ENCODE measurements at places on chromosomes 3 and 15.
A peak's percentile ranks its signal among the peaks of the same experiment; 100 is the strongest.

DNA sequence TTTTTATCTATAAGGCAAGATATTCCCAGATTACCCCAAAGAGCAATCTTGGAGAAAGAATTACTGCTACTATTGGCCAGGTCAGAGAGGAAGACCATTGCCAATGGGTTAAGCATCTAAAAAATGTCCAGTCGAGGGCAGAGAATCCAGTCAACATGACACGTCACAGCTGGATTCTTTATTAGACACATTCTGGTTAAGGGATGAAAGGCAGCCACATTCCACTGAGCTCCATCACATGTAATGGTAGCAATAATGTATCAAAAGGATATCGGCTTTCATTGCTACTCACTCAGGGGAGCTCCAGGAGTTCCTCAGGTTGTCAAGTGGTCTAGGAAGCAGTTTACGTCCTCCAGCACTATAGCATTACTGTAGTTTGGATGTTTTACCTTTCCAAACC lies 421.1 kb downstream of the PLOD2 start:
- no peak for DNase-seq

GRCh38 chr3:160098261-160098908 lies 109.8 kb downstream of the IL12A start:
- no peak for DNase-seq

GRCh38 chr3:143637133-143637532 lies 211.1 kb downstream of the SLC9A9 start:
- no peak for DNase-seq

DNA sequence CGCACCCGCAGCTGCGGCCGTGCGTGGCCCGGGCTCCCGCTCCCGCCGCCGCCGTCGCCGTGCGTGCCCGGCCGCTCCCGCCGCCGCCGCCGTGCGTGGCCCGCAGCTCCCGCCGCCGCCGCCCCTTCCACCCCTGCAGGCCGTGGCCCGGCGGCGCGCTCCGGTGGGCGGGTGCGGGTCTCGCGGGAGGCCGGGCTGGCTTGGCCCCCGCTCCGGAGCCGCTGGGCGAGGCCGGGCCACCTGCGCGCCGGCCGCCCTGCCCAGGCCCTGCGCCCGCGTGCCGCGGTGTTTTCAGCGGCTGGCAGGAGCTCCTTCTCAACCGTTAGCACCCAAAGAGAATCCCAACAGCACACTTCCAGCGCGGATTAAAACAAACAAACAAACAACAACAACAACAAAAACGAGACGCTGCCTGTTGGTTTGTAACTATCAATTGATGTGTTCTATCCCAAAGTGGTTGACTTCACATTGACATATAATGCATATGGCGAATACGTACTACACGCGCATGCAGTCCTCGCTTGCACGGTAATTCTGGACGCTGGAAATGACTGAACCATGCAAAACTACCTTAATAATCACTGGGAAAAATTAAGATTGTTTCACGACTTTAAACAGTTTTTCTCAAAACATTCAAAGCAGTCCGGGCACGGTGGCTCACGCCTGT lies 113.7 kb upstream of the GOLGA8J start:
- DNase-seq, result no peak

GRCh38 chr3:23706111-23706510 lies 99.6 kb upstream of the UBE2E1 start:
- no peak for DNase-seq

DNA sequence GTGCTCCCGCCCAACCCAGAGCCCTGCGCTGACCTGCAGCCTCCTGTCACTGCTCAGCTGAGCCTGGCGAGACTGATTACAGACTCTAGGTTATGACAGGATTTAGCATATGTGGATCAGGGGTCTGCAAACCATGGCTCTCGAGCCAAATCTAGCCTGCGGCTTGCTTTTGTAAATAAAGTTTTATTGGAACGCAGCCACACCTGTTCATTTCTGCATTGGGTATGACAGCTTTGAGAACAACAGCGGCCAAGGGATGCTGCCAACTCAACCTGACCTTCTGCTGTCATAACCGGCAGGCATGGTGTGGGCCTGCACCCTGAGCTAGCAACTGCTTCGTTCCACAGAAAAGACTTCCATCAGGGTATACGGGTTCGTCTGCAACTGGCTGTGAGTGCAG lies 50.5 kb upstream of the IQSEC1 start:
- no peak for DNase-seq

GRCh38 chr3:115999001-115999585 lies 375.8 kb downstream of the GAP43 start:
- no peak for DNase-seq

DNA sequence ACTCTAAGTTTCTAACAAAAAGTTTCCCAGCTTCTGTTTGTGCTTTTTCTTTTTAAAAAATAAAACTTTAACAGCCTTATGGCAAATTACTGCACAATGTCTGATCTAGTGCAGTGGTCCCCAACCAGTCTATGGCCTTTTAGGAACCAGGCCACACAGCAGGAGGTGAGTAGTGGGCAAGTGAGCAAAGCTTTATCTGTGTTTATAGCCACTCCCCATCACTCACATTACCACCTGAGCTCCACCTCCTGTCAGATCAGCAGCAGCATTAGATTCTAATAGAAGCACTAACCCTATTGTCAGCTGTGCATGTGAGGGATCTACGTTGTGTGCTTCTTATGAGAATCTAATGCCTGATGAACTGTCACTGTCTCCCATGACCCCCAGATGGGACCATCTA lies 5.6 kb downstream of the MKRN2 start:
- DNase-seq, result no peak

- no peak for DNase-seq
Observed at GRCh38 chr3:184780981-184781515, 30.9 kb upstream of the VPS8 start.

DNA sequence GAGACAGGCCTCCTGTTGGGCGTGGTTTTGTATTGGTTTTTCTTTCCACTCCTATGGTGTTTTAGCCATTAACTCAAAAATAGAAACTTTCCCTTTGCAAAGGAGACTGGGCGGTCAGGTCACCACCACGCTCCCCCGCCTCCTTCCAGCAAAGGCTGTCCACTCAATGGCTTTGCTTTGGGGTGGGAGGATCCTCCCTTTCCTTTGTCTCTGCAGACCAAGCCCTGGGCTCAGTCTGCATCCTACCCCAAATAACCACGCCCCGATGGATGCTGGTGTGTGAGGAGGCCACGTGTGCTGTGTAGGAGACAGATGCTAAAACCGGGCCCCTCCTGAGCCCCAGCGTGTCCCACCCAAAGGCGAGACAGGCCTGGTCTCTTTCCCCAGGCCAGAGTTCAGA lies 68.5 kb downstream of the GRIP2 start:
- no peak for DNase-seq

DNA sequence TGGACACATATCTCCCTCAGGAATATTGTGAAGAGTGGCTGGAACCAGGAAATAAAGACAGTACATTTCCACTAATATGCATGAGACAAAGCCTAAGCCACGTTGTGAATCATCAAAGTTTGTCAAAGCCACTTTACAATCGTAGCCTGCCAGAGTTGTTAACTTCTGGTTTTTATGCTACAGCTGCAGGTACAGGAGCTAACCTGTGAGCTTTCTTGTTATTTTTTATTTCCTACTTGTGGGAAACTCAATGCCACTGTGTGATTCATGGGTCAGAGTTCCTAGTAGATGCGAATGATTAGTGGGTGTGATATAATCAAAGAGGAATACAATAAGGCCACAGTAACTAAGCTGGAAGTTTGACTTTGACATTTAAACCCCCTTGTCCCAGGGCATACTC lies 44.4 kb upstream of the TEX9 start:
- DNase-seq, result no peak

DNA sequence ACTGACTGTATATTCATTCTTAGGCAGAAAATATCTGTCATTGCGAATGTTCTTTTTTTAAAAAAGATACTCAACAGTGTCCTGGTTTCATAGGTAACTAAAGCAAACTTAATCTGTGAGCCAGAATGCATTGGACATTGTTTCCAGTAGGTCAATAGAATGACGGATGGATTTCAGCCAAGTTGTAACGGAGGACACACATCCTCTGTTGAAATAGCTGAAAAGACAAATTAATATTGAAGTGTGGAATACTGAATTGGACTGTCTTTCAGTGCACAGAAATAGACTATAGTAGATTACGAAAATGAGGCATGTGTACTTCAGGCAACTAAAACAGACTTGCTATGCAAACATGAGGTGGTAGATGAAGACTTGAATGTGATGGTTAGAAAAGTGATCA lies 461.6 kb downstream of the WDR72 start:
- no peak for DNase-seq

- DNase-seq, result no peak
Observed at GRCh38 chr3:8996681-8997121, 33.4 kb upstream of the RAD18 start.

GRCh38 chr15:50134524-50135024 lies 15.5 kb upstream of the ATP8B4 start:
- DNase-seq, result no peak

DNA sequence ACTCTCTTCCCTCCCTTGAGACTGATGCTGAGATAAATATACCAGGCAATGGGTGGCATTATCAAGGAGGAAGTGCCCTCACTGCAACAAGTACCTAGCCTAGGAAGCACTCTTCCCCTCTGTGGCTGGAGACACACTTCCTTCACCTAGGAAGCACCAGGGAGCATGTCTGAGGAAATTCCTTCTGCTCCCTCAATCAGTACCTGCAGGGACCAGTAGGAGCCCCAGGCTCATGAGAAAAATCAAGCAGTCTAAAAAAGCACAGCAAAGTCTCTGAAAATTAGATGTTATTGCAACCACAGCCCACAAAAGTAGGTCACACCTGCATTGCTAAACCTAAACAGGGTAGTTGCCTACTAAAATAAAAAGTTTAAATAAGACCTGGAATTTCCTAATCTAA lies 78.2 kb upstream of the TRPM1 start:
- no peak for DNase-seq

DNA sequence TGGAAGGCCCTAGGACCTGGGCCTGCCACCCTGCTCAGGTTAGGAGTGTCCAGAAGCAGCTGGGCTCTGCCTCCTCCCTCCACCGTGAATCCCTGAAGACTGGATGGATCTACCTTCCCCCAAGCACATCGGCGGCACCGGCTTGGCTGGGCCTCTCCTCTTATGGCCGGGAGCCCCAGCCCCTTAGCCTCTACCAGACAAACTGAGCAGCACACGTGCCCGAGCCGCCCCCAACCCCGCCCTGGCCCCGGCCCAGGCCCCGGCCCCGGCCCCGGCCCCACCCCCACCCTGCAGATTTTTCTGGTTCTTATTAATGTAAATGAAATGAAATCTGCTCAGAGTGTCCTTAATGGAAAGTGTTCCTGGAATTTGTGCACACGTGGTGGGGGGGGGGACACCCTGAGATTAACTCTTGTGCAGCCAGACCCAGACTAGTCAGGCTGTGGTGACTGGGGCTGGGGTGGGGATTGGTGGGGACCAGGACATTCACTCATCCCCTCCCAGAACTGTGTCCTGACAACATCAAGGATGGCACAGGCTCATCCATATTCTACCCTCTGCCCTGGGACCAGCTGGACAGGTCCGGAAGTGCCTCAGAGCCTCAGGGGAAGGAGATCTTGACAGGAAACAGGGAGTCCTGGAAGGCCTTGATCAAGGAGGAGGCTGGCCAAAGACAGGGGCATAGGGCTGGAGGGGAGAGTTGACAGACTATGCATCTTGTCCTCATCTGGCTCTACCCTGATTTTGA lies 30.9 kb upstream of the SEMA3F start:
- DNase-seq, result no peak

GRCh38 chr3:157159762-157160657 lies at the start of gene CCNL1:
TSS of gene CCNL1 (minus strand) at chr3:157160147. CDS start at chr3:157160094, 53 bp downstream.
- DNase-seq, result peak; percentile 94

- no peak for DNase-seq
Observed at GRCh38 chr15:73318463-73319351, 50.1 kb downstream of the HCN4 start.

- DNase-seq, result no peak
Observed at GRCh38 chr3:43217633-43218032, 68.7 kb upstream of the SNRK start.

- no peak for DNase-seq
Observed at GRCh38 chr3:69292959-69293574, 92.8 kb downstream of the FRMD4B start.

DNA sequence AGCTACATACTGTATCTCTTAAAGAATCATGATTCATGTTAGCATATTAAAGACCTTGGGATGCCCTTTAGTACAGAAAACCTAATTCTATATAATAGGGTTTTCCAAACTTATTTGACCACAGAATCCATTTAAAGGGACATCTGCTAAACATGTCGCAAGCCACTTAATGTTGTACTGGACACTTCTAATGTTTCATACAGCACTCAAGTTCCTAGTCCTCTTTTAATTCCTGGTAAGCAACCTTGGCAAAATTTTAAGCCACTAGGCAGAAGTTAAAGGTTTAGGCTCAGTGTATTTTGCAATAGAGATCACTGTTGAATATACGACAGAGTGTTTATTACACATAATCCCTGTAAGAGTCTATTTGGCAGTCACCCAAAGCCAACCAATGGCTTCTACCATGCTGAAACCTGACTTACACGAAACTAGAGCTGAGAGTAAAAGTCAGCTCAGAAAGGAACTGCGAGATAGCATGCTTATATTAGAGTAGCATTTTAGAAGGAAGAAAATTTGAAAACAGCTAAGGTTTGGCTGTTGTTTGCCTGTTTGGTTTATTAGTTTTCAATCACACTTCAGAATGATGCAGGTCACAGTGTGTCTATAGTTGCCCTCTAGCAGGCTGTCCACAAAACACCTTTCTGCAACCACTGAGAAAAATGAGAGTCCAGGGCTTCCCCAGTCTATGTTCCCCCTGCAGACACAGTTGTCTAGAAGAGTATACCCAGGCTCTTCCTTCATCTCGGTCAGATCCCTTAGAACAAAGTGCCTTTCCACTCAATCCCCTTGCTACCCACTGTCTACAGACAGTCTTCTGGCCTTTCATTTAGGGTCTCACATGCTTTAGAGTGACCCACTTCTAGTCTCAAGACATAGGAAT lies 104.4 kb downstream of the FMN1 start:
- DNase-seq, result no peak

DNA sequence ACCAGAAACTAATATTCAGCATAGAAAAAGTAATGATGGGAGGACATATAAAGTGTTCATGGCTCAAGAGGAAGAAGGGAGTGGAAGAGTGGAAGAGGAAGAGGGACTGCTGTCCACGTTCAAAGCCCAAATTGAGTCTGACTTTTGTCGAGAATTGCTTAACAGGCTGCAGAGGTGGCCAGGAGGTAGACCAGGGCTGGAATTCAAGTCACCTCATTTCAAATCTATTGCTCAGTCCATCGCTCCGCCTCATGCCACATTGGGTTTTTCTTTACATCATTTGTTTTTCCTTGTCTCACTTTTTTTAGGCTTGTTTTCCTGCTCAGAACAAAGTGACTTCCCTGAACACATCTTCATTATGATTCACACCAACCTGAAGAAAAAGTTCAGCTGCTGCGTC lies 97.0 kb downstream of the RPL39L start:
- DNase-seq, result no peak

DNA sequence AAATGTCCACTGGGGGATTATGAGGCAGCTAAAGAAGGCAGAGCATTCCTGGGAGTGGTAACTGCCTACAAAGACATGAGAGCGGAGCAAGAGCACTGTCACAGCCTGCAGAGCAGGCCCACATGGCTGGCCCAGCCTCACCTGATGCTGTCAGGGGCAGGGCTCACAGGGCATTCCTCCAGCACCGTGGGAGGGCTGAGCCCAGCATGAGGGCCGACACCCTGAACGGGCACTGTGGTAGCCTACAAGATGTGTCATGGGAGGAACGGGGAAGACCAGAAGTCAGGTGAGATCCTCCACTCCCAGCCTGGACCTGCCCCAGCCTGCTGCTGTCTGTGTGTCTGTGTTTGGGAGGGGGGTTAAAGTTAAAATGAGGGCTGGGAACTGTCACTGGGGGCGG lies 30.1 kb downstream of the CCDC12 start:
- DNase-seq, result no peak

All from activated CD4-positive, alpha-beta T cell treated with anti-CD3 and anti-CD28 coated beads, Interleukin-2, amount 50 U/mL, for 24 hours (primary cell).